ENCODE measurements at places on chromosomes 6 and 20.

DNA sequence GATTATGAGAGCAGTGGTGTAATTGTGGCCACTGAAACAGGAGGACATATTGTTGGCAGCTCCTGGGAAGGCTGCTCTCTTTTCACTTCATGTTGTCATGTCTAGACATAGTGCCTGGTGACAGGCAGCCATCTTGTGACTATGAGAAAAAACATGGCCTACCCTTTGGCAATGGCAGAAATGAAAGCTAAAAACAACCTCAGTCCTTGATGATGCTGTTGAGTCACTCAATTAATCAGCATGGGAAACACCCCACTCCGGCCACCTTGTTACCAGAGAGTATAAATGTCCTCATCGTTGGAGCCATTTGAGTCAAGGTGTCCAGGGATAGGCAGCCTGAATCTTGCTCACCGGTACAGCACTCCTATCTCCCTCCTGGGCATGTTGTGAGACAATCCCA is 31.2 kb upstream of the HMGA1 start:
- DNase-seq = no peak

GRCh38 chr20:21522481-21523280 is 8.8 kb upstream of the NKX2-2 start:
- DNase-seq = no peak

GRCh38 chr6:128421788-128422187 is 98.6 kb downstream of the PTPRK start:
- no peak for DNase-seq

DNA sequence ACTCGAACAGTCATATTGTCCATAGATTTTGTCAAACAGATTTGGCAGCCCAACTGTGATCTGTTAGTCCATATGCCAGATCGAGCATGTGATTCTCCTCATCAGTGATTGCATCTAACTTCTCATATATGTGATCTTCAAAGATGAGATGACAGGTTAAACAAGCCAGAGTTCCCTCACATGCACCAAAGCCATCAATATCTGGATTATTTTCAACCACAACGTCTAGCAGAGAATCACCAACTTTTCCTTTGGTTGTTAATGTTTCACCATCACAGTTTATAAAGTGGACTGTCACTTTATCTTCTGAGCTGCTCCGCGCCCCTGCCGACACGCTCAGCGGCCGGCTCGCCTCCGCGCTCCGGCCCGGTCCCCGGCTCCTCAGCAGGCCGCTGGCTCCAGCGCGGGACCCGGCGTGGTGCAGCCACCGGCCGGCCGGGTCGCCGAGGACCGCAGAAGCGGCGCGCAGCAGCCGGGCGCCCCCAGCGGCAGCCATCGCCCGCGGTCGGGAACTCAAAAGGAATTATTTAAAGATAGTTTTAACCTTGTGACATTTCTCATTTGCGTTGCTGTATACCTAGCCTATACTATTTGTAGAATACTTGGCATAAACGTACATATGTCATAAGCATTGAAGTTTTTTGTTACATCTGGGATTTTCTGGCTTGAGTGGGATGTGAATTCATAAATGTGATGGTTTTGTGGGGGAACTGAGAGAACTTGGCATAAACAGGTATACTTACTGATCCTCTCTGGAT is 40.1 kb upstream of the DYNLRB1 start:
- DNase-seq = peak; percentile 3

DNA sequence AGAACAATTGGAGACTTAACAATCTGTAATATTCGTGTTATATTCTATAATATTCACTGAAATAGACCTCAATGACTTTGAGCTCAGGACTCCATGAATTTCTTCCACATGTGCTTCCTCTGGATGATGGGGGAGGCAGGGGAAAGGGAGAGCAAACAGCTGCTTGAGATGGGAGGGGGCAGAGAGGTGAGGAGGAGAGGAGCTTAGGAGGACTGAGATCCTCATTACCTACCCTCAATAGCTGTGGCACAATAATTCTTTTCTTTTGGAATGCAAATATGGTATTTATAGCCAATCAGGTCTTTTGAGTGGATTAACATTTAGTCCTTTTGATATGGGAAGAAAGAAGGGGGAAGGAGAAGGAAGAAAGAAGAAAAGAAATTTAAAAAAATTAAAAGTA is 64.1 kb upstream of the ZNF217 start:
- no peak for DNase-seq

- DNase-seq = no peak
Measured at GRCh38 chr6:116369964-116370759, 585 bp upstream of the DSE start.

GRCh38 chr20:55790178-55790577 is 215.1 kb downstream of the CBLN4 start:
- no peak for DNase-seq

GRCh38 chr6:167056370-167056769 is 57.2 kb downstream of the CEP43 start:
- no peak for DNase-seq

DNA sequence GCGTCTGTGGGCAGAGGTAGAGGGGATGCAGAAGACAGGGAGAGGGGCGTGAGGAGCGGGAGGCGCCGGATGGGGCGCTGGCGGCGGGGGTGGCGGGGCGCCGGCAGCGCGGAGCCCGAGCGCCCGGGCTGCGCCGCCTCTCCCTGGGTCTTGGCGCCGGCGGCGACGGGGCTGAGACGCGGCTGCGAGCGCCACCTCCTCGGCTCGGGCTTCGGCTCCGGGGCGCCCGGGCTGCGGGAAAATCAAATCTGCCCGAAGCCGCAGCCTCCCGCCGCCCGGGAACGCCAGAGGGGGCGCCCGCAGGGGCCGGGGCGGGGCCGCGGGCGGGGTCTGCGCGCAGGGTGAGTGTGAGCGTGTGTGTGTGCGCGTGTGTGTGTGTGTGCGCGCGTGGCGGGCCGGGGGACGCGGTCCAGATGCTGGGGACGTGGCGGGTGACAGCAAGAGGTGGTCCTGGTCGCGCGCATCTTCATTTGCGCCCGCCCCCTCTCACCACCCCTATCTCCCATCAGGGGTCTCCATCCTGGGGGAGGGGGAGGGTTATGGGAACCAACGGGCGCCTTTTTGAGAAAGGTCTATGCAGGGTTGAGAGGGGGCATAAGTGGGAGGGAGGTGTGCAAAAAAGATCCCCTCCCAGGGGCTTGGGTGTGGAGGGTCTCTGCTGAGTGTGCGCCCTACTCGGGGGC is 646 bp upstream of the CPNE5 start:
- DNase-seq = no peak

DNA sequence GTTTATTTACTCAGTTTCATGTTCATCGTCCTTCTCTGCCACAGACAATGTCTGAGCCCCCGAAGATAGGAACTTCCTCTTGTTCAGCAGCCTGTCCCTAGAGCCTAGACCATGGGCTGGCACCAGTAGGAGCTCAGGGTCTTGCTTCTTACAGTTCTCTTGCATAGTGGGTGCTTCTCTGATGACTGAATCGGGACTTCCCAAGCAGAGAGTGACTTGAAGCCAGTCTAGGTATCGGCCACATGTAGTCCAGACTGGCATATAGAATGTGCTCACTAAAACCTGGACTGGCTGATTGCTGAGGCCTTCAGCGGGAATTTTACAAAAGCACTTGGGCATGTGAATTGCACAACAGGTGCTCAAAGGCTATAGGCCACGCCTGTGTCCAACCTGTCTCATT is 52.0 kb downstream of the PRDM1 start:
- DNase-seq = no peak

GRCh38 chr20:8310618-8311017 is 178.6 kb downstream of the PLCB1 start:
- DNase-seq = no peak

- no peak for DNase-seq
Measured at GRCh38 chr20:63377256-63377941, 16.2 kb upstream of the CHRNA4 start.

DNA sequence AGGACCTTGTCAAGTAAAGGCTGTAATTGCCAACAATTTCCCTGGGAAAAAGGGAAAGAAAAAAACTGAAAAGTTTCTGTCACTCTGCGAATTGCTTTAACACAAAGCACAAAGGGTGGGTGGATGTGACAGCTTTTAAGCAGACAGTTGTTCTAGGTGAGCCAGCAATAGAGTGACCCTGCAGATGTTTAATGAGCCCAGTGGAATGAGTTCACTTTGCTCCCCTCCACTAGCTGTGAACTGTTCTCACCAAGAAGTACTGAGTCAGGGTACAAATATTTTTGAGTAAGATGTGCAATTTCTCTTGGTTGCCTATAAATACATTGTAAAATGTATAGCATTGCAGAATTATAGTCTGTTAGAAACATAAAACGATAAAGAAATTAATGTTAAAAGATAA is 26.2 kb upstream of the LRRC1 start:
- no peak for DNase-seq

DNA sequence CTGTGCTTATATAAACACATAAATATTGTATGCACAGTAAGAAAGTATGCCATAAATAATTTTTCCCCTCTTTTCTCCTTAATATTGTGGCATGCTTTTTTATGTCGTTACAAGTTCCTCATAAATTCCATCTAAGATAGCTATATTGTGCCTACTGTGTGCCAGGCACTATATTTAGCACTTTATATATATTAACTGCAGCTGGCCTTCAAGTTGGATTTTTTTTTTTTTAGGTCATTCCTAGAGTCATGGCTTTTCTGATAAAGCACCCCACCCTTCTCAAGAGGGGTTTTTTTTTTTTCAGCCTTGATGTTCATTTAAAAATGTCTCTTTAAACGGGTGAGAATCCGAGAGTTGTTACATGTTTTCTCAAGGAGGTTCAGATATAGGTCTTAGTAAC is 42.8 kb upstream of the RNF8 start:
- no peak for DNase-seq

DNA sequence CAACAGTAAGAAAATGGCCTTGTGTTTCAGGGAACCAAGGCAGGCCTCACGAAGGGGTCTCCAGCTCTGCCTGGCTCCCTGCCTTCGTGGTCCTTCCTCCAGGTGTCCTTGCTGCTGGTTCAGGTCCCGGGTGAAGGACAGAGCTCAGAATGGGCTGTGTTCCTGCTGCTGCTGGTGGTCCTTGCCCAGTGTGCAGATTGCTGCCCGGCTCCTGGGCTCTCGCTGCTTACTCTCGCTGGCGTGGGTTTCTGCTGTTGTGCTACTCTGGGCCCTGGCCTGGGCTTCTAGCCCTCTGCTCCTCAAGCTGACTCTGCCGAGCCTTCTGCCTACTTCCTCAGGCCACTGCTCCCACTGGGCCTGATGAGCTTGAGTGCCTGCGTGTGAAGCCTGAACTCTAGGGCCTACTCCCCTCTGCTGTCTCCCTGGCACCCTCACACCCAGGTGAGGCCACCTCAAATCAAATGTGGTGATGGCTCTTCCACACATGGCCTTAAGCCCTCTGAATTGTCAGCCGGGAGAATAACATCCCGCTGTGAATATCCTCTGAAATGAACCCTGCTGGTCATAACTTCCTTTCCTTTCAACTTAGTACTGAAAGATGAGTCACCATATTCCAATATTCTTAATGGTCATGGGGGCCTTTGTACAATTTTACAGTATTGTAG is 171.6 kb downstream of the FOXC1 start:
- DNase-seq = no peak

GRCh38 chr6:150079604-150080003 is 10.7 kb upstream of the ULBP3 start:
- DNase-seq = no peak

- DNase-seq = no peak
Measured at GRCh38 chr6:37277001-37277409, 19.1 kb upstream of the TMEM217 start.

GRCh38 chr6:149480502-149481280 is 4.1 kb downstream of the ZC3H12D start:
- DNase-seq = no peak

DNA sequence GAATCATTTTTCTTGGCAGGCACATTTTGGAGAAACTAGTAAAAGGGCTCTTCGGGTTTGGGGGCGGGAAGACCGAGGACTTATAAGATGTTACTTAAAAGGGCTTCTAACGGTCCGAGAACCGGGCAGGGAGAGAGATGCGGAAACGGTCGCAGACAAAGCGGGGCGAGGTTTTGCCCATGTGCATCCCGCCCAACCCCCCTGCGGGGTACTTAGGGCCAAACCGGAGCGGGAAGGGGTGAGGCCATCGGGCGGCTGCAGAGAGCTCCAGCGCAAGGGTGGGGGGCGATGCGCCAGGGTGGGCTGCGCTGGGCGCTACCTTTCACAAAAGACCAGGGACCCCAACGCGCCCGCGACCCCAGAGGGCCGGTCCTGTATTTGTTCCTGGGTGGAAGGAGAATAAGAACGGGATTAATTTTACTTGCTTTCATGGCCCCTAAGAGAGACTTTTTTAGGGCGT is 616 bp downstream of the TUBB start:
- DNase-seq = no peak

DNA sequence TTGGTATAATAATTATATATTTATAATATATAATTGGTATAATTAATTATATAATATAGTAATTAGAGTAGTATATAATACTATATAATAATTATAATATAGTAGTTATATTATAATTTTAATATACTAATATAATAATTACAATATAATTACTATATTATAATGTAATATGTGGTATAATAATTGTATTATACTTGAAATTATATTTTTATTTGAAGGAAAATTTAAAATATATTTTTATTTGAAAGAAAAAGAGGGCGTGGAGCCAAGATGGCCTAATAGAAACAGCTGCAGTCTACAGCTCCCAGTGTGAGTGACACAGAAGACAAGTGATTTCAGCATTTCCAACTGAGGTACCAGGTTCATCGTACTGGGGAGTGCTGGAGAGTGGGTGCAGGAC is 365.9 kb downstream of the MMUT start:
- no peak for DNase-seq

- no peak for DNase-seq
Measured at GRCh38 chr6:3731700-3732099, 19.8 kb downstream of the PXDC1 start.

GRCh38 chr6:5511954-5512353 is 250.6 kb downstream of the FARS2 start:
- DNase-seq = no peak

- no peak for DNase-seq
Measured at GRCh38 chr6:160000280-160000704, 31.4 kb downstream of the IGF2R start.

GRCh38 chr6:130012728-130013127 is 5.7 kb upstream of the L3MBTL3 start:
- no peak for DNase-seq

DNA sequence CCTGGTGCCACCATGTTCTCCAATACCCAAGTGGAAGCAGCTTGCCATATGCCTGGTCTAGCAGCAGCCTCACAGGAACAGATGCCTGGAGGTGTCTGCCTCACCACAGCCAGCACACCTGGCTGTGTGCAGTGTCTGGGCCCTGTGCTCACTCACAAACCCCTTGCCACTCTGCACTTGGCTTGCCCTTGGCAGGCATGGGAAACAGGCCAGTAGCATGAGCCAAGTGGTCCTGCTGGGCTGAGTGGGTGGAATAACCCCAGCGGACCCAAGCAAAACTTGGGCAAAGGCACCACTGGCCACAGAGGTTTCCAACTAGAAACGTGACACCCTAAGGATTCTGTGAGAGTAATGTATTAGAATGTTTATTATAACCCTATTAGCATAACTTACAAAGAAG is 600.5 kb upstream of the GJE1 start:
- DNase-seq = no peak

GRCh38 chr20:62735331-62735821 is 26.7 kb downstream of the NTSR1 start:
- DNase-seq = no peak
